AG09319 (cell line): ENCODE measurements at places on chromosomes 11 and 22.

DNA sequence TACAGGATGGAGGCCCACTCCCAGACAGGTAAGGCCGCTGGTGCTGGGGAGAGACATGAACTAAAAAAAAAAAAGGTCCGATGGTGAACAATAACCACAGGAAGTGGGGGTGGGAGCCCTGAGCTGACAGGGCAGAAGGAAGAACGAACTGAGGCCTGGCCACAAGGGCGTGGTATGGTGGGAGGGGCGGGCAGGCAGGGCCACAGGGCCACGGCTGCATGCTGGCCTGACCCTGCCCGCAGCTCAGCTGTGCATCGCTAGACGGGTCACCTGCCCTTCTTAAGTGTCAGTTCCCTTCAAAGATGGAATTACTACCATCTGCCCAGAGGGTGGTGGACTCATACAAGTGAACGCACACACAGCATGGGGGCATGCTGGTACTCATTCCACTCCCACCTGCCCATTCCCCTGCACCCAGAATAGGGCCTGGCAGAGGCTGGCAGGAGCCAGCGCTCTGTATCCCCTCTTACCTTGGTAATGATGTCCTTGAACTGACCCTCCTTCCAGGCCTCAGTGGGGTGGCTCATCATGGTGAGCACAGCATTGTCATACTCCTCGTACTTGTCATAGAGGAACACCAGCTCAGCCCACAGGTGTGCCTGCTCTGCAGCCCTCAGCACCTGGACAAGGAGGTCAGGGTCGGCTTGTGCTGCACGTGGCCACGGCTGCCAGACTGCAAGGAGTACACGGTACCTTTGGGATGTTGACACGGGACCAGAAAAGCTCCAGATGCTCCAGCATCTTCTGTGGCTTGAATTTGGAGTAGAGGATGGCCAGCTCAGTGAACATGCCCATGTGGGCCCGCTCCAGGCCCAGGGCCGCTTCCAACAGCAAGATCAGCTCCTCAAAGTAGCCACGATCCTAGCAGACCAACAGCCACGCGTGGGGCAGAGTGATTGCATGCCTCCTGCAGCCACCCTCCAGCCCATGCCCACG is 17.5 kb upstream of the SLC25A1 start:
- no peak for DNase-seq

- DNase-seq, result no peak
Measured at GRCh38 chr11:74778581-74778980, 29.9 kb downstream of the RNF169 start.

DNA sequence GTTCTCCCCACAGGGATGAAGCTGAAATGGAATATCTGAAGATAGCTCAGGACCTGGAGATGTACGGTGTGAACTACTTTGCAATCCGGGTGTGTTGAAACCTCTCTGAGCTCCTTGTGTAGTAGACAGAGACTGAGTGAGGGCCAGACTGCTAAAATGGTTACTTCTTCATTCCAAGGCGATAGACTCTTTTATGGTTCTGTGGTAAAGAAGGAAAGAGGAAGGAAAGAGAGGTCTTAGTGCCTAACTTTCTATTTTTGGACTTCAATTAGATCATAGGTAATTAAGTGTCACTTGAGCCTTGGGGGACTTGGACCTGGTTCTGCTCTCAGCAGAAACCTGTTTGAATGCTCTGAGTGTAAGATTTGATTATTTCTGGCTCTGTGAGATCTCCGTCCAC is 54.7 kb downstream of the NF2 start:
- DNase-seq, result no peak

DNA sequence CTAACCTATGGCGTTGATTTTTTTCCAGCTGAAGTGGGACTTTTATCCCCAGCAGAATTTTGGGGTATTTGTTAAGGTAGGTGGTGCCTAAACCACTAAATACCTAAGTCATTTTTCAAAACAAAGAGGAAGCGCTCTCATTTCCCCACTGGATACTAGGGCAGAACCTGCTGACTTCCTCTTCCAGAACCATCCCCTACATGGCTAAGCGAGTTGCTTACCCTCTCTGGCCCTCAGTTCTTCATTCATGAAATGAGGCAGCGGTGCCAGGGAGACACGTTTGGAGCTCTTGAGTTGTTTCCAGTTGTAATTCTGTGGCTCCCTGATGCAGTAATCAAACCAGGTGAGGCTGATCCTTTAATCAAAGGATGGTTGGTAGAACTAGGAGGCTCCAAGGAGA is 10.0 kb upstream of the MTMR3 start:
- DNase-seq, result no peak

DNA sequence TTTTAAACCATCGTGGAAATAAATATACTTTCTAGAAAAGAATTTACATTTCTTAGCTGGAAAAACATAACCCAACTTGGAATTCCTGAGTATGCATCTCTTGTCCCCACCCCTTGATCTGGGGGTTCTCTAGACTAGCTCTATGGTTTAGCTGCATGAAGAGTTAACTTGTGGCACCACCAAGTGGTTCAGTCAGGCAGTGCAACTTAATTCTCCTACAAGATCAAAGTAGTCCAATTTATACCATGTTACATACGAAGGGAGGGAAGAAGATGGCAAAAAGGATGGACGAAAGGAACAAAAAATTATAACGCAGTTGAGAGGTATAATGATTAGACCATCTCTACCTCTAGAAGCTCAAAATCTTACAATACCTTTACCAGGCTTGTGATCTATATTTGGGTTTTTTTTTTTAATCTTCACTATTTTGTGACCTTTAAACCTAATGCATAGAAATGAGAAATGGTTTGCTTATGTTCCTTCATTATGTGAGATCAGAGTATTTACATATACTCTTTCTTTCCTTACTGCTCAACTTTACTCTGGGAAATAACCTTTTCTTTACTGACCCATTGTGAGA is 28.5 kb upstream of the ALKBH3 start:
- peak; percentile 56 for DNase-seq

- no peak for DNase-seq
Measured at GRCh38 chr11:127074151-127074761, 73.7 kb upstream of the KIRREL3 start.

GRCh38 chr11:62835336-62835735 is 2.7 kb upstream of the TEX54 start:
- no peak for DNase-seq

DNA sequence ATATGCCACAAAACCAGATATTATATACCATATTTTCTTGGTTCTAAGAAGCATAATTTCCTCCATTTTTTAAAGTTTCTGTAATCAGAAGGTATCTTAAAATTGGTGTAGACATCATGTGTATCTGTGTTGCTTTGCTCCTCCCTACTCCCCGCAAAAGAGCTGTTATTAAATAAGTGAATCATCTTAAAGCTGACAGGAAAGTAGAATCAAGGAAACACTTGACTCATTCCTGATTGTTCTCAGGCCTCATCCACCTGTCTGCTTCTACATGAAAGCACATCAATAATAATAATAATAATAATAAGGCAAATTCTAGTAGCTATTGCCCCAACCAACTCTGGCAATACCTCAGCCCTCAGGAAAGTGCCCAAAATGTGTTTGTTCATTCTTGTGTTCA is 26.2 kb upstream of the GUCY1A2 start:
- no peak for DNase-seq

- DNase-seq, result no peak
Measured at GRCh38 chr11:67539550-67539949, 16.3 kb upstream of the CABP2 start.

DNA sequence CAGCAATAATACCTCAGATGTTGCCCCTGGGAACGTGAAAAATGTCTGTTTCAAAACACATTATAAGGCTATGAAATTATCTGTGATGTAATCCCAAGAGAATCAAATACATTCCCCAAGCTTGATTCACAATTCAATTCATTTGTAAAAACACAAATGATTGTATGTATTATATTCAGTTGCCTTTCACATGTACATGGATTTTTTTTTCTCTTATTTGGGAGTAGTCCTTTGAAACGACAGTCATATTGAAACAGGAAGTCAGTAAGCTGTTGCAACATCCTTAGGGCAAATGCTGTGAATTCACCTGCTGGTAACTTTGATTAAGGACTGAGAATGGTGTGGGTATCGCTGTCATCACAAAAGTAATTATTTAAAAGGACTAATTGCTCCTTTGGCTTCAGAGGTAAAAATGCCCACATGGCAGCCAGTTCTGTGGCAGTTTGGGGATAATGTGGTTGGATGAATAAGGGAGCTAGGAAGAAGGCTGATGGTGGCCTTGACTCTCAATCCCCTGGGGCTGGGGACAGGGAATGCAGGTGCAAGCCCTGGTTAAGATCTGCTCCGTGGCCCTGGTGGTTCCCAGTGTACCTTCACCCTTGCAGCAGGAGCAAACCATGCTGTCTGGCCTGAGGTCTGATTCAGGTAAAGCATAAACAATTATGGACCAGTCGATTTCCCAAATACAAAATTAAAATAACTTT is 13.2 kb downstream of the EHF start:
- no peak for DNase-seq

GRCh38 chr22:45804986-45805325 is 133.3 kb downstream of the ATXN10 start:
- peak; percentile 85 for DNase-seq

- no peak for DNase-seq
Measured at GRCh38 chr22:29041408-29041807, 20.2 kb downstream of the C22orf31 start.

- DNase-seq, result no peak
Measured at GRCh38 chr11:71483692-71484091, 30.7 kb downstream of the NADSYN1 start.

DNA sequence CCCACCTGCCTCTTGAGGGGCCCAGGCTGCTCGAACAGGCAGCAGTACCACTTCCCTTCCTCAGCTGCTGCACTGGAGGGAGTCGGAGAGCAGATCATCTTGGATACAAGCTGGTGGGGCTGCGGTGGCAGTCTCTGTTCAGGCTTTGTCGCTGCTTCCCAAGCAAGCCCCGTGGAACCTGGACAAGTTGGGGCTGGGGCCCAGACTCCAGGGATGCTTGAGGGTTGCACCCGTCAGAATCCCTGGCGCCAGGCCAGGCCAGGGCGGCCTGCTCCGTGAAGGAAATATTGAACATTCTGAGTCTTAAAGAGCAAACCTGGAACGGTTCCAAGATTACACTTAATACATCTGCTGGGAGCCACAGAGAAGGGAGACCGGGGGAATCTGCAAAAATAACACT is 310.1 kb upstream of the SORL1-AS1 start:
- no peak for DNase-seq

DNA sequence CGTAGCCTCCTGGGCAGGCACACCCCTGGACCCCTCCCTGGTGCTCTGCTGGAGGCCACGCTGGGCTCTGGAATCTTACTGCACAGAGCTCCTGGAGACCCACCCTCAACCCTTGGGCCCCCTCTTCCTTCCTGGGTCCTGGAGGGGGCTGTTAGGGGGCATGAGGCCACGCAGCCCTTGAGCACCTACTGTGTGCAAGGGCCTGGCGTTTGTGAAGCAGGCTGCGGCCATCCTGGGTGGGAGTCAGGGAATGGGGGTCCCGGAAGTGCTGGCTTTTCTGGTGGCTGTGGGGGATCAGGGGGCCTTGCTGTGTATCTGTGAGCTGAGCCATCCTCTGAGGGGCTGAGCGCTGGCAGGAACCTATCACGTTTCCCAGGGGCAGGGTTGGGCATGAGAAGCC is 40.9 kb upstream of the CCDC188 start:
- DNase-seq, result no peak

- no peak for DNase-seq
Measured at GRCh38 chr22:31148488-31148887, 8.2 kb upstream of the PLA2G3 start.
